NCI-H1417 treated with DMSO at 0.1 percent for 48 hours (cell line): ENCODE measurements at places on chromosomes 12 and 14.

- no peak for DNase-seq
These were observed 98.8 kb downstream of the FRMD6 start for GRCh38 chr14:51750542-51750941.

DNA sequence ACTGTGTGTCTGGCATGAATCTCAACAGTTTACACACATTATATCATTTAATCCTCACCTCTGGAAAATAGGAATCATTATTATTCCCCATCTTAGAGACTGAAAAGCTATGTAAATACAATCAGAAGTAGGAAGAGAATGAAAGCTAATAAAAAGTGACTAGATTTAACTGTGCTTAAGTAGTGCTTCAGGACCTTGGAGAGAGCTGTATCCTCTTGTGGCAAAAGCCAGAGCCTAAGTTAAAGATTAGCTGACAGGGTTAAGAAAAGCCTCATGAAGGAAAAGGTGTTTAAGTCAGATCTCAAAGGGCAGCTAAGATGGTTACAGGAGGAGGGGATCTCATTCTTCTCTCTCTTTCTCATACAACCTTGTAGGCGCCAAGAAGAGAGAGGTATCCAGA, 65.3 kb upstream of the TMEM233 start:
- no peak for DNase-seq

GRCh38 chr14:28303248-28303647, 463.3 kb upstream of the FOXG1 start:
- no peak for DNase-seq

- no peak for DNase-seq
These were observed 228.6 kb downstream of the DACT1 start for GRCh38 chr14:58866391-58866790.

- no peak for DNase-seq
These were observed 210.8 kb upstream of the C14orf180 start for GRCh38 chr14:104368751-104369100.
